ENCODE measurements at places on chromosomes 1 and 21. TPM values are rescaled to one million over a fixed set of nuclear protein-coding genes. Genes with fewer than 3 reads are reported as not detected.

DNA sequence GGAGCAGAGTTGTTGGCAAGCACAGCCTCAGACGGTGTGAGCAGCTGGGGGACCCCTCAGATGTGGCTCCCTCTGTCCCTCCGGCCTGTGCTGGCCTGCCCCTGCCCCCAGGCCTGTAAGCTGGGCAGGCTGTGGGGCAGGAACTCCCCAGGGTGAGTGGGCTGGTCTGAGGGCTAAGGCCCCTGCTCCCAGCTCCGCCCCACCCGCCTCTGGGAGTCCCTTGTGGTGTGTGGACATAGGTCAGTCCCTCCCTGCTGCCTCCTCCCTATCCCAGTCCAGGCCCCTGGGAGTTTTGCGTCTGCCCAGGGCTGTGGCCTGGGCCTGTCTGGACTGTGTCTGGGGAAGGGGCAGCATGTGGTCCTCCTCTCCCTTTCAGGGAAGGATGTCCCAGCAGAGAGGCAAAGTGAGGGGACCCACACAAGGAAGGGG is 3.6 kb upstream of the VWA1 start:
- no peak for DNase-seq

- DNase-seq, result no peak
Observed at GRCh38 chr1:24263211-24263610, 55.9 kb upstream of the GRHL3 start.

DNA sequence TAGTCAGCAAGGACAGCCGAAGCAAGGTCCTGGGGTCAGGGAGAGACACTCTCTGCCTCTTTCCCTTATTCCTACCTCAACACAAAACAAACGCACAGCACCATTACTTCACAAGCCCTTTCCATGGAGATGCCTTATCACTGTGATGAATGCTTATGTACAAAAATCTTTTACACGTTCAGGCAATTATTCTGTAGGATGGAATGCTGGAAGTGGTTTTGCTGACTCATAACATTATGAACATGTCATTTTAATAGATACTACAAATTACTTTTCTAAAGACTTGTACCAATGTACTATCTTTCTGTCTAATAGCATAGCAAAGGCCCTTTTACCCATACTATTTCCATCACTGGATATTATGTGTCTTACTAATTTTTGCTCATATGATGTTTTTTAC is 98.4 kb downstream of the TTLL7 start:
- peak; percentile 70 for DNase-seq

DNA sequence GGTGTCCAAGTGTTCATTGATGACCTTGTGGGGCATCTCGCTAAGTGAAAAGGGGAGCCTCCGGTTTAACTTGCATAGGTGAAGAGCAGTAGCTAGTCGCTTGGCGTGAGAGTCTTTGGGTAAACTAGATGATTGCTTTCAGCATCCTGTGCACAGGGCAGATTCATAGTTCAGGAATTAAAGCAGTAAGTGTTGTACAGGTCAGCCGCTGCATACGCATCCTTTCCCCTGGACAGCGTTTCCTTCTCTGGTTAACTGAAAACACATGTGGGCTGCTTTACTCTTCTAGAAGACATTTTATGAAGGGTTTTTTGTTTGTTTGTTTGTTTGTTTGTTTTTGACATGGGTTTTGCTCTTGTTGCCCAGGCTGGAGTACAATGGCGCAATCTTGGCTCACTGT is 12.1 kb downstream of the NDUFV3 start:
- DNase-seq, result no peak

GRCh38 chr21:36839123-36839522 is 127.3 kb downstream of the HLCS start:
- DNase-seq, result peak; percentile 43

DNA sequence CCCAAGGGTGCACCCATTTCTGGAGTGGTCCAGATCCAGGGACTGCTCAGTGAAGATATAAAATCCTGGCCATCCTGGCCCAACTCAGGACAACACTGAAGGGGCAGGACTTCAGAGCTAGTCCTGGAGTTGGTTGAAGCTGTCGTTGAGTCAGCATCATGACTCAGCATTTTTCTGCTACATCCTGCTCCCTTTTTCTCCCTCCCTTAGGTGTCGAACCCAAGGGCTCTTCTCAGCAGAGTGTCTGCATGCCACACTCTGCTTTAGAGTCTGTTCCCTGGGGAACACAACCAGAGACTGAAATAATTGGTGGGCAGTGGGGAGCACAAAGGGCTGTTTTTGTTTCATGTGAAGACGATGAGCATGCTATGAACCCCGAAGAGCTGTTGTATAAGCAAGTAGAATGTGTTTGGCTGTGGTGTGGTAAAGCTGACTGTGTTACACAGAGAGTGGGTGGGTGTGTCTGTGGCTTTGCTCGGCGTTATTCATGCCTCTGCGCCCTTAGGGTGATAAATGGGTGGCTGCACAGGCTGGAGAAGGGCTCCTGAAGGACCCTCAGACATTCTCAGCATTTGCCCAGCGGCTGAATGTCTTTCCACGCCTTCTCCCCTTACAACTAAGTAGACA is 167.2 kb downstream of the CYYR1 start:
- peak; percentile 83 for DNase-seq

DNA sequence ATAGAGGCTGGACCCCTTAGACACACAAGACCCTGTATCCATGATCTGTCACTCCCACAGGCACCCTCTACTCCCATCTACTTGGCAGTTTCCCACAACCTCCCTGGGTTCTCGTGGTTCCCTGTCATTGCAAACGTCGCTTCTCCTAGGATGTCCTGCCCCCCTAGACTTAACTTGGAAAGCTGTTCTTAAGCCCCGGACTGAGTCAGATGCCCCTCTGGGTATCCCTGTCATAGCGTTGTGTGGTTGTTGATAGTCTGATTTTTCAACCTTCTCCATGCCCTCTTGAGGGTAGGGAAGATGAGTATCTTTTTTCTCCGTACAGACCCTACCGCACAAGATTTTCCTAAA is 11.8 kb downstream of the RCC1 start:
- no peak for DNase-seq

- no peak for DNase-seq
Observed at GRCh38 chr21:46552865-46553379, 52.0 kb downstream of the S100B start.

- DNase-seq, result no peak
Observed at GRCh38 chr21:40719615-40720014, 127.3 kb downstream of the DSCAM start.

DNA sequence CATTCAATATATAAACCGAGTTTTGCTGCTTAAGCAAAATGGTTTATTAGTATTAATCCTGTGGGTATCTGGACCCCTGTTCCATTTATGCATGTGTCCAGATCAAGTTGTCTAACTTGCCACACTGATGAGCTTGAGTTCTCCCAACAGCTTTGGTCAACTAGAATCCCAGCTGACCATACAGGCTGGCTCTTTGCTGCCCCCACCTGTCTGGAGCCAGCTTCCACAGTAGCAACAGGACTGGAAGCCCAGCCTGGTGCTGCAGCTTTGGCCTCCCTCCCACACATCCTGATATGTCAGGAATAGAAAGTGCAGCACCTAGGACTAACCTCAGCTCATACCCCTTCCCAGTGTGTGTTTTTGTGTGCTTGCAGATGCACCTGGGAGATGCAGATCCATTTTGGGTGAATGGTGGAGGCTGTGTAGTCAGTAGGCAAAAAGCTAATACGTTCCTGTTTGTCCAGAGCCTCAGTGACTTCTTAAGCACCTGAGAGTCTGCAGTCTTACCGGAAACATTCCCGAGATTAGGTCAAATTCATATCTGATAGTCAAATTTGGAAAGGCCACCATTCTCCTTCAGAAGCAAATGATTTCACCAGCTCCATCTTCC is 40.9 kb upstream of the BEND5 start:
- DNase-seq, result peak; percentile 36

GRCh38 chr1:191963286-191963685 is 195.0 kb upstream of the RGS18 start:
- DNase-seq, result peak; percentile 25

GRCh38 chr1:53410100-53410541 is 49.1 kb upstream of the DMRTB1 start:
- DNase-seq, result peak; percentile 58

- DNase-seq, result no peak
Observed at GRCh38 chr1:245051349-245052221, 103.2 kb upstream of the KIF26B start.

DNA sequence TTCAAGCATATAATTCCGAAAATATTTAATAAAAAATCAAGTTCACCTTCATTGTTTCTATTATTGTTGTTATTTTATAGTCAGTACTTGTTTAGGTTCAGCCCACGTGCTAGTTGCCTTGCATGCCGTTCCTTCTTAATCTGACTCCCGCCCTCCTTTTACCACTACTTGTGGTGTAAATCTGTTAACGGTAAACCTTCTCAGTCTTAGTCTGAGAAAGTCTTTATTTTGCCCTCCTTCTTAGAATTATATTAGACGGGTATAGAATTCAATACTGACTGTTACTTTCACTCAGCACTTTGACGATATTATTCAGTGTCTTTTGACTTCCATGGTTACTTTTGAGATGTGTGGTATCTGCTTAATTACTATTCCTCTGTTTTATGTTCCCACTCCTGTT is 104.8 kb downstream of the RGL1 start:
- DNase-seq, result no peak

DNA sequence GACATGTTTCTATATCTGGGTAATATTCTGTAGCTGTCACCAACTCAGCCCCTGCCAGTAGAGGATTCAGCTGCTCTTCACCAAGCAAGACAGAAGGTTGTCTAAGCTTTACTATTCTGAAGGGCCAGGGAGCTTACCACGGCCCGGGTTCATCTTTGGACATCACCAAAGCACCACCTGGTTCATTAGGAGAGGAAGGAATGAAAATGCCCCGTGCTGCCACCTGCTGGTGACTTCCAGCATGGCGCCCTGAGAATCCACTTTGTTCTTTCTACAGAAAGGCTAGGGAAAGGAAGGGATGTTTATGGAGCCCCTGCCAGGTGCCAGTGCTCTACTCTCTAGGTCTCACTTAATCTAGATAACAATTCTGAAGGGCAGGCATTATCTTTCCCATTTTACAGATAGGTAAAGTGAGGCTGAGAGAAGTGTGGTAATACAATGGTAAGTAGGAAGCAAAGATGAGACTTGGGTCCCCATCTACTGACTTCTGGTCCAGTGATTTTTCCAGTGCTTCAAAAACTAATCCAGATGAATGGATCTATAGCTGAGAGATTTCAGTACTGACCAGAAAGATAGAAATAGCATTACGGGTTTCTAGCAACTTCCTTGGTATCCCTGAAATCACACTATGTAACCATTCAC is 79.5 kb downstream of the BEND5 start:
- peak; percentile 37 for DNase-seq

TSTD1 gene
- total RNA-seq, result 0.44 TPM

PRDM16 gene
- not detected for total RNA-seq

SPATA17 gene
- 0.22 TPM for total RNA-seq

IFNAR1 gene
- 15.1 TPM for total RNA-seq

SLC2A5 gene
- 7.1 TPM for total RNA-seq

S100B gene
- total RNA-seq, result not detected

TSSK3 gene
- total RNA-seq, result not detected

PTPN7 gene
- not detected for total RNA-seq
